Colonic mucosa (tissue), 4 donors: ENCODE measurements at places on chromosomes 6 and 20. TPM values are rescaled to one million over a fixed set of nuclear protein-coding genes. Genes with fewer than 3 reads are reported as not detected.

GLP1R gene
- not detected for total RNA-seq

DNA sequence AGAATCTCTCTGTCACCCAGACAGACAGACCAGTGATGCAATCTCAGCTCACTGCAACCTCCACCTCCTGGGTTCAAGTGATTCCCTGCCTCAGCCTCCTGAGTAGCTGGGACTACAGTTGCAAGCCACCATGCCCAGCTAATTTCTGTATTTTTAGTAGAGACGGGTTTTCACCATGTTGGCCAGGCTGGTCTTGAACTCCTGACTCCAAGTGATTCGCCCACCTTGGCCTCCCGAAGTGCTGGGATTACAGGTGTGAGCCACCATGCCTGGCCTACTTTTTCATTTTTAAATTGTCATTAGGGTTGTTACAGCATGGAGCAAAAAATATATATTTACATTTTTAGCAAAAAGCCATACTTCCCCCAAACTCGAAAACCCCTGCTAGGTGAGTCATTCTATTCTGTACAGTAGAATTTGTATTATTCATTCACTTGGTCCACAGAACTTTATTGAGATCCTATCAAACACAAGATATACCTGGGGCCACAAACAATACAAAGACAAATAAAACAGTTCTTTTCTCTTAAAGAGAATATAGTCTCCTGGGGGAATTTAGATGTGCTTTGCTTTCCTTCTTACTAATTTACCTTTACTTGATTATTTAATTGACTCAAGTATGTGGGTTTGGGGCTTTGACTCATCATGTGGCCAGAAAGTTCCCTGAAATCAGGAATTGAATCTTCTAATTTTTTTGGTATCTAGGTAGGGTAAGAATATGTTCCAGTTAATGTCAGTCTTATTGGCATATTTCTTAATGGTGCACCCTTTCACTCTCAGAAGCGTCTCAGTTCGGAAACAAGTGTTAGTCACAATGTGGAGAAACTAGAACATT, 16.6 kb upstream of the CCND3 start:
- no peaks in the 10 kb centered on the region for H3K36me3 ChIP-seq
- no peak overlapping the region for H3K27ac ChIP-seq
- H3K4me1 ChIP-seq = no peaks in the 10 kb centered on the region
- no peaks in the 10 kb centered on the region for H3K27me3 ChIP-seq

- H3K36me3 ChIP-seq = no peaks in the 10 kb centered on the region
- H3K27me3 ChIP-seq = no peaks in the 10 kb centered on the region
- H3K4me3 ChIP-seq = no peak overlapping the region
- no peak for DNase-seq
Measured at GRCh38 chr20:60104993-60105803, 147.0 kb downstream of the CDH26 start.

DNA sequence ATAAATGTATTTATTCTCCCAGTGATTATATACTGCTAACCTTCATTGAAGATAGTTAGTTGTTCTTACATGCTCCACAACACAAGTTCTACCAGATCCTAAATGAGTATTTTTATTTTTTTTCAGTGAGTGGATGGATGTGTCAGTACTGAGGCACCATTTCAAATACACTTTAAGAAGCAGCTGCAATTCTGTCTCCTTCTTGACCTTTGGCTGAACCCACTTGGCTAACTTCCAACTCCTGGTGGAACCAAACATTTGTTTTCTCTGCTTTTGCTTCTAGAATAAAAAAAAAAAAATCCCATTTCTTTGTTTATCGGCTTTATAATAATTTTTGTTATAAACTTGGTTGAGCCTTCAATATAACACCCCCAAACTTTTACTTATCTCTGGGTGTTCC, 458.3 kb upstream of the MAP3K7 start:
- no peak overlapping the region for H3K27ac ChIP-seq
- DNase-seq = peak; percentile 26
- no peaks in the 10 kb centered on the region for H3K4me1 ChIP-seq
- H3K4me3 ChIP-seq = no peak overlapping the region
- no peaks in the 10 kb centered on the region for H3K36me3 ChIP-seq

SIRPA gene
- total RNA-seq = 12.2 TPM

DNA sequence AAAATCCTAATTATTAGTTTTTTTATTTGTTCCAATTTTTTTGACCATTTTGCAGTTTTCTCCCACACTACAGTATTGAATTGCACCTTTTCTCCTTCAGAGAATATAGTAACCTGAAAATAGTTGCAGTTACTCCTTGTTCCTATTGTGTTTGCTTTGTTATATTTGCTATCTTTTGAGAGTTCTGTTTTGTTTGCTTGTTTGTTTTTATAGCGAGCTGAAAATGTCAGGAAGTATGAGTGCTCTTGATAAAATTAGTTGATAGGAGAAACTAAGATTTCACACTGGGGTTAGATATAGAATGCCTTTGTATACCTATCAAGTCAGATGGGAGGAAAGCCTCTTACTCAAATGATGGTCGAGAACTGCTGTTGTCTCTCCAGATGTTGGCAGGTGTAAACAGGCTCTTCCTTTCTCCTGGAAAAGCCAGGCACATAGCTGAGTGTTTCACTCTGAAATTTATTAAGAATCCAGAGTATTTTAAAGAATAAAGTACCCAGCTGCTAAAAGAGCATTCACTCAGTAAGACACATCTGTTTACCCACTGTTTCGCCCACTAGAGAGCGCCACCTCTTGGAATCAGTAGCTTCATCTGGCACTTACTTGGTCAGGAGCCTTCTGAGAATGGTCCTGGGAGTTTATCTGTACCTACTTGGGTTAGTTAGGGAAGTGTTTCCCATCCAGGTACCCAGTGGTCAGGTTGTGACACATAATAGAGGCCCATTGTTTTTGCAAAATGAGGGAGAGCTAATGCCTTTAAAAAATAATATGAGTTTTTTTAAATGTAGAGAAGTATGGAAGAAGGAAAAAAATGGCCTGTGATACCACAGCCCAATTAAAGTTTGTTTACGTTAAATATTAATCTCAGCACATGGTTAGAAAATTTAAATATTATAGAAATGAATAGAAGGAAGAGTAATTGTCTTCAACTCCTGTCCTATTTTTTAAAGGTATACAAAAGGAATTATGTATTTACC, 11.2 kb downstream of the NT5DC1 start:
- peak; percentile 57 for DNase-seq
- H3K27me3 ChIP-seq = no peaks in the 10 kb centered on the region
- H3K4me3 ChIP-seq = no peak overlapping the region
- H3K4me1 ChIP-seq = no peaks in the 10 kb centered on the region

ADAM33 gene
- total RNA-seq = 8.1 TPM

DNA sequence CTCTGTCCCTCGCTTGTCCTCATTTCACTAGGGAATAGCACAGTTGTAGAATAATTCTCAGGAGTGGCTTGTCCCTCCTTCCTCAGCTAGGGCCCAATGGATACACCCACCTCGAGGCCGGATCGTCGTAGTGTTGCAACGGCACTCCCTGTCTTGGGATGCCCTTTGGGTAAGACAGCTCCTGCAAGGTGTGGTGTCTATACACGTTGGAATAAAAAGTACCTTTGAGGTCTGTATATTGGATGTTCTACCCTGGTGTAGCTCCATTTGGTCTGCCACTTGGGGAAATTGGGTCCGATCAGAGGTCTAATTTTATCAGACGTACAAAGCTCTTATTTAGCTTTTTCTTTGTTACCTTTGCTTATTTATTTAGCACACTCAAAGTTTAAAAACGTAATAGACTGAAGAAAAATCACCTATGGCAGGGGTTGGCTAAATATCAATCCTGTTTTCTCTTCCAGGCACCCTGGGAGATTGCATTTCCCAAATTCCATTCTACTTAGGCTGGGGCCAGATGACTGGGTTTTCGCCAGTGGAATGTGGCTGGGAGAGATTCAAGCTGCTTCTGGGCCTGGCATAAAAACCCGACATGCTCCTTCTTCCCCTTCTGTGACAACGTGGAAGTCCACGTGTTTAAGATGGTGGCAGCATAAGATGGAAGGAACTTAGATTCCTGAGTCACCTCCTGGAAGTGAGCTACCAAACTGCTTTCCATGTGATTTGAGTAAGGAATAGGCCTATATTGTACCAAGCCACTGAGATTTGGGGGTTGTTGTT, 82.3 kb upstream of the CD83 start:
- no peaks in the 10 kb centered on the region for H3K36me3 ChIP-seq
- H3K27ac ChIP-seq = no peak overlapping the region
- H3K27me3 ChIP-seq = no peaks in the 10 kb centered on the region
- H3K4me3 ChIP-seq = no peak overlapping the region

- no peak overlapping the region for H3K4me3 ChIP-seq
- no peak for DNase-seq
- H3K4me1 ChIP-seq = no peaks in the 10 kb centered on the region
- no peaks in the 10 kb centered on the region for H3K36me3 ChIP-seq
- no peaks in the 10 kb centered on the region for H3K27me3 ChIP-seq
Measured at GRCh38 chr20:19026121-19026878, 186.1 kb upstream of the SLC24A3 start.

ATP6V1G2 gene
- total RNA-seq = 0.85 TPM

WFDC5 gene
- total RNA-seq = not detected

PRRT1 gene
- total RNA-seq = 0.72 TPM

GRM4 gene
- not detected for total RNA-seq

- H3K27me3 ChIP-seq = no peaks in the 10 kb centered on the region
- no peaks in the 10 kb centered on the region for H3K36me3 ChIP-seq
- H3K27ac ChIP-seq = peak overlapping the region; percentile 91
- DNase-seq = no peak
- peak overlapping the region; percentile 82 for H3K4me3 ChIP-seq
Measured at GRCh38 chr6:52992980-52993920, 1.8 kb downstream of the GSTA4 start.

- H3K4me3 ChIP-seq = no peak overlapping the region
- no peak overlapping the region for H3K27ac ChIP-seq
- DNase-seq = no peak
- no peaks in the 10 kb centered on the region for H3K4me1 ChIP-seq
- no peaks in the 10 kb centered on the region for H3K27me3 ChIP-seq
Measured at GRCh38 chr20:51309128-51309527, 233.4 kb downstream of the NFATC2 start.
